GM03348 (cell line): ENCODE measurements at places on chromosomes 6 and 20.

GRCh38 chr6:7646394-7646793, 56.4 kb downstream of the SNRNP48 start:
- DNase-seq: no peak

DNA sequence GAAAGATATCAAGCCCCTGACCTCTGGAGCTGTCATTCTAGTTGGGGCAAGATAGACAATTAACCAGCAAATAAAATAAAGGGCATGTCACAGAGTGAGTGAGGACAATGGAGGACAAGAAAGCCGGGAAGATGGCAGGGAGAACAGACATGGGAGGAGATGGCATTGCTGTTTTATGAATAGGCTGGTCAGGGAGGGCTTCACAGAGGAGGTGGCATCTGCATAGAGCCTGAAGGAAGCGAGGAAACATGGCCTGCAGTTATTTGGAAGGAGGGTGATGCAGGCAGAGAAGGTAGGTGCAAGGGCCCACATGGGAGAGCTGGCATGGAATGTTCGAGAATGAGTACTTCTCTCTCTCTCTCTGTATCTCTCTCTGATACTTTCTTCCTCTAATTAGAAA, 63.7 kb downstream of the EFCAB8 start:
- DNase-seq: no peak

- no peak for DNase-seq
Measured at GRCh38 chr6:170162775-170163404, 128.0 kb downstream of the DLL1 start.

GRCh38 chr6:112231594-112232060, 22.7 kb downstream of the LAMA4 start:
- no peak for DNase-seq

GRCh38 chr6:17656644-17657043, 50.1 kb downstream of the NUP153 start:
- DNase-seq: no peak

- no peak for DNase-seq
Measured at GRCh38 chr6:84258268-84258667, 30.8 kb upstream of the CEP162 start.

DNA sequence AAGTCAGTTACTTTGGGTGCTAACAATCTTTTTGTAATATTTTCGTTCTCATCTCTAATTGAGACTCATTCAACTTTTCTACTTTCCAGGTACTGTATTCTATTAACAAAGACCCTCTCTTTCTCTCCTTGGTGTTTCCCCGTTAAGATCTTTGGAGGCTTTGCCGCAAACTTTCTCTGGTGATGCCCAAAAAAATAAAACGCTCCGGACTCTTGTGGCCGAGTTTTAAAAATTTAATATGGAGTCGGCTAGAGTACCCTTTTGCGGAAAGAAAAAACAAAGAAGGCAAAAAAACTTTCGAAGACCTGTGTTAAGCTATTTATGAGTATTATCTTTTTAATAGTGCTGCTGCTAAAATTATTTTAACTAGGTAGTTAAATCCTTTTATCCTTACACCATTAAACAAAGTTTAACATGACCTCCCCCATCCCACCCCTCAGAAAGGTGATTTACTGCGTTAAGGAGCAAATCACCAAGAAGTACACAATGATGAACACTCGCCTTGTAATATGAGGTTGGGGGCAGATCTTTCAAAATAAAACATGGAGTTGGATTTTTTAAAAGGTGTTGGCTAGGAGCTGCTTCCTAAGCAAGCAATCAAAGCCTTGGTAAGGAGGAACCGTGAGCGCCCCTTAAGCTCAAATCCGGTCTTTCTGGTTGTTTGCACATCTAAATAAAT, 10.0 kb downstream of the SIM1 start:
- DNase-seq: no peak
